ENCODE measurements at places on chromosomes 11 and 22.

GRCh38 chr22:19990188-19990587, 26.4 kb downstream of the ARVCF start:
- DNase-seq: no peak

DNA sequence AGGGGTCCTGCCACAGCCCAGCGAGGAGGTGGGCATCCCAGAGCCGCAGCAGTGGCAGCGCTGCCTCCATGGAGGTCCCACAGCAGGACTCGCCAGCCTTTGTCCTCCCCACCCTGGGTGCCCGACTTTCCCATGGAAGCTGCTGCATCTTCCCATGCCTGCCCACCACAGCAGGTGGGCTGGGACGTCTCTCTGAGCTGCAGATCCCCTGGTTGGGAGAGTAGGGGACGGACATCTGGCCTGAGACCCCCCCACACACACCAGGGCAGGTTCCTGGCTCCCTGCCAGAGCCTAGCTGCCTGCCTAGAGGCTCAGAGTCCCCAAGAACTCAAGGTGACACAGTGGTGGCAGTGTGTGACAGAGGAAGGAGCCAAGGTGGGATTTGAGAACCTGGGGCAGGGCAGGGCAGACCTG, 21.5 kb upstream of the PRR5 start:
- DNase-seq: no peak

GRCh38 chr11:73530109-73530508, 67.8 kb downstream of the FAM168A start:
- DNase-seq: no peak

DNA sequence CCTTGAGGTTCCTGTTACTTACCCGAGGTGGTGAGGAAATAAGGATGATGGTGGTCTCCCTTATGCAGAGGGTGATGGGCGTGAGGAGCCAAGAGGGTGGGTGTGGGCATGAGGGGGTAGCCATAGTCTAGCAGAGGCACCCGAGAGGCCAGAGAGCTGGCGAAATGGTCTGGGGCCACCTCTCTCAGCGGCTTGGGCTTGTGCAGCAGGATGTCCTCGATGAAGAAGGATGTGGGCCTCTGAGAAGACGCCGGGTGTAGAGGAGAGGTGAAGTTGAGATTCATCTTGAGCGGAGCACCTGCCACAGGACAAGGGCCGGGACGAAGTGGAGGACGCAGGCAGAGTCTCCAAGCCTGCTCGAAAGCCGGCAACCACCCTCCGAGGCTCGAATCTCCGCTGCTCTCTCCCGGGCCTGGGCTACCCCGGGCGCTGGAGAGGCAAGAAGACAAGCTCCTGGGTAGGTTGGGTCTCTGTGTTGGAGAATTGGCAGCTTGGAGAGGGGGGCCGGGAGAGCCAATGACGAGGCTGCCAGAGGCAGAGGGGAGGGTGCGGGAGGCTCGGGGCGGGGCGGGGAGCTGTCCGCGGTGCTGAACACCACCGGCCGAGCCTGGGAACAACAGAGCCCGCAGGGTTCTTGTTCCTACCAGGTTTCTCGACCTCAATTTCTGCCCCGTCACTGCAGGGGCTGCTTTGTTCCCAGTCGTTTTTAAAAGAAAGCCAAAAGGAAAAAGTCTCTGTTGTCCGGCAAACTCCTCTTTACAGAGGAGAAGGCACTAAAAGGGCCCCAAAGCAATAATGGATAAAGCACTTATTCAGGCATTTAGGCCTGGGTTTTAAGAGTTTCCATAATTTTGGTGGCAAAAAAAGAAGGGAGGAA, at the start of gene BSX:
TSS of gene BSX (minus strand) at position 447 of the 877 bp plus-strand sequence. CDS start at position 284, 163 bp downstream.
- no peak for DNase-seq

GRCh38 chr11:118318581-118319336, 14.2 kb downstream of the CD3E start:
- no peak for DNase-seq

DNA sequence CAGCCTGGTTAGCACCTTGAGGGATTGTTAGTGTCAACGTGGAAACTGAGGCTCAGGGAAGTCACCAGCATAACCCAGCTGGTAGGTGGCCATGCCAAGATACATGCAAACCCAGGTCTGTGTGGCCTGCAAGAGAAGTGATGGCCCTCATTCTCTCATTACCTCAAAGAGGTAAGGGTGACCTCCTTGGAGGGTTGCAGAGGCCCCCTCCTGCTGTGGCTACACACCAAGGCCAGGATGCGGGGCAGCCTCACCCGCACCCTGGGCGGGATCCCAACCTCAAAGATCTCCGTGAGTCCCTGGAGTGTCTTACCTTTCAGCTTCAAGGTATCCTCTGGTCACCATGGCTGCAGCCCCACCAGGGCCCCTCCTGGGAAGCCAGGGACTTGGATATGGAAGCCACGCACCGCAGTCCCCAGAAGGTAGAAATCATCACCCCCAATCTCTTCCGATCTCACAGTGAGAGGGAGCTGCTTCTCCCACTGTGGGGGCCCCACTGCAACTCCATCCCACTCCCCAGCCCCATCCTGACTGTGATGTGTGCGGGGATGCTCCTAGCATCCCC, 95.4 kb downstream of the MORC2 start:
- DNase-seq: no peak

- DNase-seq: no peak
These were observed 8.8 kb upstream of the ST14 start for GRCh38 chr11:130150790-130151189.

DNA sequence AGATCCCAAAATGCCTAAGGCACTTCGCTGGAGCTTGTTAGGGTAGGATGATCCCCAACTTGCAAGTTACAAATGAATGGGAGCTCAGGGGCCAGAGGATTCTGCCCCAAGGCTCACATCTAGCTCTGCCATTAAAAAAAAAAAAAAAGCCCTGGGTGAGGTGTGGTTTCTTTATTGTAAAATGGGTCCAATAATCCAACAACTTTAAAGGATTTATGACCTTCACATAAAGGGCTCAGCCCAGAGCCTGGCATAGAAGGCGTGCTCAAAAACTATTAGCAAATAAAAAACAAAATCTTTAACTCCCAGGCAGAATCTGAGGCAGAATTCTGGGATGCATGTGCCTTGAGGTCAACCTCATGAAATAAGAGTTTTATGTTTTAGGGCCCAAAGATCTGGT, 42.5 kb downstream of the WT1 start:
- DNase-seq: no peak

- no peak for DNase-seq
These were observed 4.6 kb upstream of the GALR3 start for GRCh38 chr22:37818409-37819104.

DNA sequence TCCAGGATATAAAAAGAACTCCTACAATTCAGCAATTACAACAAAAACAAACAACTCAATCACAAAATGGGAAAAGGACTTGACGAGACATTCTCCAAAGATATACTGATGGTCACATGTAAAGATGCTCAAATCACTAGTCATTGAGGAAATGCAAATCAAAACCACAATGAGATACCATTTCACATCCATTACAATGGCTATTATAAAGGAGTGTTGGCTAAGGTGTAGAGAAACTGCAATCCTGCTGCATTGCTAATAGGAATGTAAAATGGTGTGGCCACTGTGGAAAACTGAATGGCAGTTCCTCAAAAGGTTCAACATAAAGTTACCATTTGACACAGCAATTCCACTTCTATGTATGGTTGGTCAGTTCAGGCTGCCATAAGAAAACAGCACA, 11.8 kb upstream of the TBCEL start:
- DNase-seq: no peak

DNA sequence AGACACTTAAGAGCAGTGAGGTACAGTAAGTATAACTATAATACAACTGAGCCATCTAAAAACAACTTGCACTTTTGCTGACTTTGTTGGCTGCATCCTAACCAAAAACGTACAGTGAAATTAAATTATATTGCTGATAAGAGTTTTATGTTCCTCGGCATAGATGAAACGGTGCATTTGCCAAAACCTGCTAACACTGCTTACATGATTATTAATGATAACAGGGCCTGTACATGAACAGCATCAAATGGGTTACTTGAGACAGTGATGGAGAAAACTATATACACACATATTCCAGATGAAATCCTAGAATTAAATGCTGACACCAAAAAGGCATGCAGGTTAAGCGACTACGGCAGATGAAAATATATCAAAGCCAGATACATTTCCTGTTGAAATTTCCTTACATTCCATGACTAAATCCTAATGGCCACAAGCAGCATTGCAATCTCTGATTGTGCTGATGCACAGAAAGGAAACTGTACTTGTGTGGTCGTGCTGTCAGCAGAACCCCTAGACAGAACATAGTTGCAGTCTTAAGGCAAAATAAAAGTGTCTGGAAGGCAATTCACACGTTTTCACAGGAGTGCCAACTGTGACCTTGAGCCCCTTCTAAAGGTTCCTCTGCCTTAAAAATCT, 143.9 kb downstream of the CADM1 start:
- DNase-seq: no peak

GRCh38 chr11:36053281-36053680, 109.4 kb downstream of the LDLRAD3 start:
- no peak for DNase-seq

DNA sequence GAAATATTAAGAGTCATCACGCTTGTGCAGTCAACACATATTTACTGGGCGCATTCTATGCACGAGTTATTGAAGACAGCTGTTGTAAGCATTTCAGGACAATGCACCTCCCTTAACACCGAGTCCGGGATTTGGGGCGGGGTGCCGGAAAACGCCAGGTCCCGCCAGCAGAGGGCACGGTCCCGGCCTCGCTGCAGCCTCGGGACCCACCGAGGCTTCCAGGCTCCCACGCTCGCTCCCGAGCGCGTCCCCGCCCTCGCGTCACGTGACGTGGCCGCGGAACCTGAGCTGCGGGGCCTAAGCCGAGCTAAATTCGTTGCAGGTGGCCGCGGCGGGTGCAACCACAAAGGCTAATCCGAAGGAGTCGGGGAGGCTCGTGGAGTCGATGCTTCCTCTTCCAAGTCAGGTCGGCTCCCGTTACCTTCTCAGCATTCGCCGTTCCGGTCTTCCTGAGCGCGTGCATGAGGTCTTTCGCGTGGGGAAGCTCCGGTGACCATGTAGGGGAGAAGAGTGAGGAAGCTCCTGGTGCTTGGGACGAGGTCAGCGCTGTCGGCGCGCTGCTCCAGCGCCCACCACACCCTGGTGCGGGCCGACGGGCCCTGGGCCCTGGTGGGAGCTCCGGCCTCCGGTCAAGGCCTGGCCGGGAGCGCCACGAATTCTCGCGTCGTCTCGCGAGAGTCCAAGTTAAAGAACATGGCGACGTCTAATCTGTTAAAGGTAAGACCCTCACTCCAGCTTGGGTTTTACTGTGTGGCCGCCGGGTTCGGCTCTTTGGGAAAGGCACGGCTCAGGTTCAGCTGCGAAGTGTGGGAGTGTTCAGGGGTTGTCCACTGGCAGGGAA, at the start of gene CUL5:
TSS of gene CUL5 (plus strand) at position 243 of the 841 bp plus-strand sequence. CDS start at position 694, 451 bp downstream.
- peak; percentile 89 for DNase-seq

DNA sequence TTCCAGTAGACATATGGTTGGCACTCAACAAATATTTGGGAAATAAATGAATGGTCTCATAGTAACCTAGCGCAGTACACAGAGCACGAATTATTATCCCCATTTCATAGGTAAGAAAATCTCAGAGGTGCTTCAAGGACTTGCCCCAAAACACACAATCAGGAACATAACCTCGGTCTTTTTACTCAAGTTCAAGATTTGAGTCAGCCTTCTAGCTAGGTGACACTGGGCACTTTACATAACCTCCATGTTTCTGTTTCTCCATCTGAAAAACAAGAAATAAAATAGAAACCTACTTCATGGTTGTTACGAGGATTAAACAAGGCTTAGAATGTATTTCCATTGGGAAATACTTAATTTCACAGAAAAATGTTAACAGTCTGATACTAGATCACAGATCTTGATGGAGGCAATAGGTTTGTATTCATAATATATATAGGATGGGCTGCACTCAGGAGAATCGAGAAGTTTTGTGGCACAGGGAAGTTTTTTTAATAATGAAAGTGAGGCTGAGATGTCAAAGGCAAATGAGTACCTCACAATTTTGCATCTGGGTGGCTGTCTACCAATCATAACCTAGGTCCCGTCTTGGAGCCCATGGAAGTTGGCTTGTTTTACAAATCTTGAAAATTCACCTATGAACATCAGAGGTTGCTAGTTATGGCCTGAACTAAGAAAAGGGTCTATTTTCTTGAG, 147.4 kb upstream of the ZC3H12C start:
- DNase-seq: no peak

DNA sequence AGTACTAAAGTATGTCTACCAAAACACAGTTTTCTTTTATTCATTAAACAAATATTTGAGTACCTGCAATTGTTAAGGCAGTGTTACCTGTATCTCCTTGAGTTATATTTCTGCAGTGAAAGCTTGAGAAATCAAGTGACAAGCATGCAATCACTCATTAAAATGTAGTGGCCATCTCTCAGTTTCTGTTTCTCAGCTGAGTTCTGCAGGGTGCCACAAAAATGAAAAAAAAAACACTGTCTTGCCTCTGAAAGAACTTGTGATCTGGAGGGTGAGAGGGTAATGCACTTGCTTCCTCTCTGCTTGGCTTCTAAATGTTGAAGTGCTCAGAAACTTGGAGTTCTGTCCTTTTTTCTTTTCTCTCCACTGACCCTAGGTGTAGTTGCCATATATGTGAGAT, 6.8 kb downstream of the QSER1 start:
- DNase-seq: no peak

- DNase-seq: no peak
These were observed 70.8 kb downstream of the BLID start for GRCh38 chr11:122045181-122045586.

GRCh38 chr22:31754813-31755212, 994 bp downstream of the DEPDC5 start:
- no peak for DNase-seq

DNA sequence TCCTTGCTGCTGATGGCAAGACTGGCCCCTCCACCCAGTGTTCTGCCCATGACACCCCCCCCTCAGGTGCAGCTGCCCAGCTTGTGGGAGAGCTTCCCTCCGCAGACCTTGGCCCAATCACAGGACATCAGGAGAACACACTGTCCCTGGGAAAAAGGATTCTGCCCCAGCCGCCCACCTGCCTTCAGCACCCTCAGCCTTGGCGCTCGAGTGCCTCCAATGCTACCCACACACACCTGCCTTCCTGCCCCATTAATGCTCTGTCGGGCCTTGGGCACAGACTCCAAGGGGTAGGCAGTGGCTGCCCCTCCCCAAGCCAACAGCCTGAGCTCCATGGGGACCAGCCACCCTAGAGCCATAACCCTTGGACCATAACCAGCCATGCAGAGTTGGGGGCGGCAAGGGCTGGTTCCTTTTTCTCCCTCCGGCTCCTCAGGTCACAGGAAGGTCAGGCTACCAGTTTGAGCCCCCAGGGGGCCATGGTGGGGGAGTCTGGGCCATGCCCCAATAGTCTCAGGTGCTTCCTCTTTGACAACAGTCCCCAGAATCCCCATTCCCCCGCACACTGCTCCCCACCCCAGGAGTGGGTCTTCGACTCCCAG, 1.3 kb upstream of the ZNF70 start:
- no peak for DNase-seq

Data from right atrium auricular region (tissue), 2 donors.